ENCODE measurements at places on chromosomes 4 and X.

DNA sequence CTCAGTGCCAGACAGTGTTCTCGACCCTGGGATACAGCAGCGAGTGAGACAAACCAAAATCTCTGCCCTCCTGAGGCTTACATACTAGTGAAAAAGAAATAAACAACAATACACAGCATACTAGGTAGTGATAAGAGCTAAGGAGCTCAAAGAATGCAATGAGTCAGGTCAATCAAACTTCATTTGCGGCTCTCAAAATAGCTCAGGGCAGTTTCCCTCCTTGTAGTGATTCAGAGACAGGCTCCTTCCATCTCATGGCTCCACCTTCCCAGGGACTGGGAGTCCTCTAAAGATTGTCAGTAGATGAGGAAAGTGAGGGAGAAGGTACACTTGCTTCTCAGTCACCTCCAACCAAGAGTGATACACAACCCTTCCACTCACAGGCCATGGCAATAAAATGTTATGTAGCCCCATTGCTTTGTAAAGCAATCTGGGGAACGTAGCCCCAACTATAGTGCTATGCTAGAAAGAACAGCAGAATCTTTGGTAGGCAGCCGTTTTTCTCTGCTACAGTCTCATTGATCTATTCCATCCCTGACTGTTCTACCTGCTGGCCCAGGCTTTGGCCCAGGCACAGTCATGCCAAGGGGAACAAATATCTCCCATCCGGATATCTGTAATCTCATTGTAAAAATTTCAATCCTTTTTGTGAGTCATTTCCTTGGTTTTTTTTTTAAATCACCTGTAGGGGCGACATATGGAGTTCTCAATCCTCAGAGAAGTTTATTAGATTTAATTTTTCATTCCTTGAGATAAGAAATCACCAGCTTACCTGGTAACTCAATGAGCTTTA, 183.1 kb upstream of the S100G start:
- DNase-seq = no peak

DNA sequence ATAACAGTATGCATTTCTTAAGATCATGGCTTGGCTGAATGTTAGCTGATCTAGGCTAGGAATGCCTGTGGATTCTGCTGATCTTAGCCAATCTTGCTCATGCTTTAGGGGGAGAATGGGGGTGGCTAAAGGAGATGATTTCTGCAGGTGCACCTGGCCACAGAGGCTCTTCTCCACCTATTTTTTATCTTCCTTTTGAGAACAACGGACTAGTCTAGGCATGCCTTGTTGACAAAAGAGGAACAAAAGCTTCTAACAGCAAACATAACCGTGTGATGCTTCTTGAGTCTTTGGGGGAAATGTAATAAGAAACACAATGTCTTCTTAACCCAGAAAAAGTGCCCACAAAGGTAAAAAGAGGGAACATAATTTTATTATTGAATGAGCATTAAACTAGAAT, 743.5 kb downstream of the ARAP2 start:
- DNase-seq = no peak

GRCh38 chrX:27679281-27679680, 89.1 kb downstream of the DCAF8L2 start:
- DNase-seq = no peak

GRCh38 chr4:99947190-99947578, 766 bp upstream of the DNAJB14 start:
- DNase-seq = no peak

DNA sequence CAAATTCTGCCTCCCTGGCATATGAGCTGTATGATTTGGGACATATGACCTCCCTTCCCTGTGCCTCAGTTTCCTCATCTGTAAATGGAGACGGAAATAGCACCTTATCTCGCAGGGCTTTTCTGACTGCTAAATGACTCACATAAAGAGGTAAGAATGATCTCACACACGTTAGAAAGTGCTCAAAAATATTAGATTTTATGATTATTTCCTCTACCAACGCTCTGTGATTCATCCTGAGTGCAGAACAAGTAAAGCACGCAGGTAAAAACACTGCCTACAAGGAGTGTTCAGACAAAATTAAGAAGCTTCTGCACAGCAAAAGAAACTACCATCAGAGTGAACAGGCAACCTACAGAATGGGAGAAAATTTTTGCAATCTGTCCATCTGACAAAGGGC, 21.1 kb downstream of the ACSL1 start:
- no peak for DNase-seq

GRCh38 chr4:150779707-150780106, 197.8 kb downstream of the MAB21L2 start:
- DNase-seq = no peak

DNA sequence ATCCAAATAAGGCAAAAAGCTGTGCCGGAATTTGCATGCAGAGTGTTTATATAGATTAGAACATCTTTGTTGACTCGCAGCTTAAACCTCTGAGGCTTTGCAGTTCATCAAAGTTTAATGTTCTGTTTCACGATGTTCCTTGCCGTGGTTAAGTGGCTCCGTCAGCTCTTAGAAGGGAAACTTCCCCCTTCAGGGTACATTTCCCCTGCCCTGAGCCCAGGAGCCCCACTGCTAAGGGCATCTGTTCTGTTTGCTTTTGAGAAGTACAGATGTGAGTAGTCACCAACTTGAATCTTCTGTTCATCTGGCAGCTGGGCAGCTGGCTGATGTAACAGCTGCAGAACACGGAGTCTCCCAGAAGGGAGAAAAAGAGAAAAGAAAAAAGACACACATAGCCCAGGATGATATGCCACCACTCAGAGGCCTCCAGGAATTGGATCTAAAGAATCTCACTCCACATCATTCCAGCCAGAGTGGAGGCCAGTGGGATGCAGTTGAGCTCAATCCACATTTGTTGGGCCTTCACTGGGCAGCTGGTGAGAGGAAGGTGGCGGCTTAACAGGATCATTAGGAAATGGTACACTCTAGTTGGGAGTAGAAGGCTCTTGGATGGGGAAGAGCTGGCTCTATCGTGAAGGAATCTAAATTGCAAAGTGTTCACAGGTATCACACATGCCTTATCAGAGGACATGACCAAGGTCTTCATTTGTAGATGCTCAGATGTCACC, 178.7 kb upstream of the RBPJ start:
- no peak for DNase-seq

DNA sequence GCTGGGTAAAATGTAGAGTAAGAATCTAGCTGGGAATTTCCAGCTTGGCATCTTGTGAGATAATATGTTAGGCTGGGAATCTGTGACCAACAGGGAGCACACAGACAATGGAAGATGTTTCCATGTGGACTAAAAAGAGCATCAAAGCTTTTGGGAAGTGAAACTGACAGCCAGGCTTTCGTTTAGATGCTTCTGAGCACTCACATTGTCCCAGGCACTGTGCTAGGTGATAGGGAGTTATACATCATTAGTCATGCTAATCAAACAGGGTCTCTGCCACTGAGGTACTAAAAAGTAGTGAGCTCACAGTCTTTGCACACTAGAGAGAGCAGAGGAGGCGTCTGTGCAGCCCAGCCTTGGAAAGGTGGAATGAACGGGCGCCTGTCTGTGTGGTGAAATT, 101.9 kb upstream of the SCOC start:
- DNase-seq = no peak

DNA sequence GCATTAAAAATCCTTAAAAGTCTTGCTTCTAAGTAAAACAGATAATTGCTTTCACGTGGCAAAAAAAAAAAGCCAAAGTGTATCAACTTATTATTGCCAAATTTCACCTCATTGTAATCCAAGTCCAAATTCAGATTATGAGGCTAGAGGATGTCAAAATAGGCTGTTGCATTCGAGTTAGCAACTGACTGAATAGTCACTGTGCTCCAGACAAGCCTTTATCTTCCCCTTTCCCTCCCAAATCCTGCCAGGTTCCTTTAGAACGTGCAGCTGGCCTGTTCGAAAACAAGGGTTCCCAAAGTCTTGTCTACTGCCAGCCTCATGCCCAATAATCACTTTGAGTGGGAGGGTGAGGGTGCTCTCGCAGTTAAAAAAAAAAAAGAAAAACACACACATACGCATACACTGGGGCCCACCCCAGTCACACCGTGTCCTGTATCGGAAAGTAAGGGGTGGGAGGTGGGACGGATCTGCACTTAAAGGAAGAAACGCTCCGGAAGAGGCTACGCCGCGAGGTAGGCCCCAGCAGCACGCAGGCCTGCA, 603 bp downstream of the MAD2L1 start:
- DNase-seq = no peak

DNA sequence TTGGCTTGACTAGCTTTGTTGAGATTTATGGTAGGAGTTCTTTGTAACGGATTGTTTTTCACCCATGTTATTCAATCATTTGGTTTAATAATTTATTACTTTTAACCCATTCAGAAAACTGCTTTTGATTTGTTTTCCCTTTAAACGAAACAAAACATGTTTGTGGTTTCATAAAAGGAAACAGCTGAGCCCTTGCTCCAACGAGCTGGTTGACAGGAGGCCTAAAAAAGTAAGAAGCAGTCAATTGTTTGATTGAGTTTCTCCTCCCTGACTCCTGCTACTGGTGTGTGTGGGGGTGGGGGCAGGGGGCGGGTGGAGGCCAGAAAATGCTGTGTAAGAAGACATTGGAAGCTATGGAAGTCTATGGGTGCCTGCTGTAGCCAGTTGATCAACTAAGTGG, 102.8 kb downstream of the CHRDL1 start:
- no peak for DNase-seq

DNA sequence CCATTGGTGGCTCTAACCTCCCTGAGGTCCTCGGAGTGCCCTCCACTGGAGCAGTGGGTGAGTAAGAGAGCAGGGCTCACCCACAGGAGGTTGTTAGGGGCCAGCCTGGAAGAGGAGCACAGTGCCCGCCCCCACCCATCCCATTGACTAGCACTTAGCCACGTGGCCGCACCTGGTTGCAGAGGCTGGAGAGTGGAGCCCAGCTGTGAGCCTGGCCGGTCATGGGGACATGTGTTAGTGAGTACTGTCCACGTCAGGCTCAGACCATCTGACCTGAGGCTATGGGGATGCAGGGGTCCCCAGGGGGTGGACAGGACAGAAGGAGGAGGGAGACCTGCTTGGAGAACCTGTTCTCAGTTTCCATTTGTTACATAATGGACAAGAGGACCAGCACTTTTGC, 1.4 kb upstream of the MAN2B2 start:
- no peak for DNase-seq

- DNase-seq = no peak
These were observed 49.3 kb upstream of the EOLA2 start for GRCh38 chrX:149987613-149988012.

- DNase-seq = no peak
These were observed 15.7 kb downstream of the STBD1 start for GRCh38 chr4:76322236-76322635.

- no peak for DNase-seq
These were observed 64.1 kb upstream of the SCOC start for GRCh38 chr4:140309124-140309870.

DNA sequence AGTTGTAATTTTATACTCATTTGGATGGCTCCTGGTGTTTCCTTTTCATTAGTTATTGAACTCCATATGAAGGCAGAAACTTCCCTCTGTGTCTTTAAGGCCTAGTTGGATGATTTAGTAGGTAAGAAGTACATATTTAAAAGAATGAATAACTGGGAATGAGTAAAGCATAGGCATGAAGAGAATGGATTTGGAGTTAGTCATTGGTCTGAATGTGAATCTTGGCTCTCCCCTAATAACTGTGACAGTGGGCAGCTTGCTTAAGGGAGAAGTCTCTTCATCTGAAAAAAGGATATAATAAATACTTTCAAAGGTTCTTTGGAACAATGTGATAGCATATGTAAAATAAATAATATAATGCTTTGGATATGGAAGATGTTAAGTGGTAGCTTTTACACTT, 13.2 kb downstream of the SNX25 start:
- no peak for DNase-seq

DNA sequence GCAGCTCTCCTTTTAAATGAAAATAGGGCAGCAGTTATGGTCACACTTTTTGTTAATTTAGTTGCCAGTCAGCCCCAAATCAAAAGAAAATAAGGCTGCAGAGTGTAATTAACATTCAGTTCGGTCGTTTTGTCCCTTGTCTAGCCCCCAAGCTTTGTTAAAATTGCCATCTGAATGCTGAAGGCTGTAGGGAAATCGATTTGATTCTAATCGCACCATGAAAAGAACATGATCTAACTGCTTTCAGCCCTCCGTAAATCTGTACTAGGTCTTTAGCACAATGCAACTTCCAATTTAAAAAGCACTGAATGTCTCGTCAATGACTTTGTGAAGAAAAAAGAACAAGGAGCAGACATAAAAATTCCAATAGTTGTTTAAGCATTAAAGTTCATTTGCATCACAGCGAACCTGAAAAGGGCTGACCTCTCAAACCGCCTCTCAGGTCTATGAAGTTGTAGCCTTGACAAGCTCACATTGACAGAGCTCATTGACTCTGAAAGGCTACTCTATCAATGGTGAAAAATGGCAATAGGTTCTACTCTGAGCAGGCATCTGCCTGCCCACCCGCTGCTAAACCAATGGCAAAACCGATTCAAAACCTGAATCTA, 48.9 kb downstream of the CHIC2 start:
- DNase-seq = no peak

- DNase-seq = no peak
These were observed 68.2 kb downstream of the NELFA start for GRCh38 chr4:1940566-1940965.

DNA sequence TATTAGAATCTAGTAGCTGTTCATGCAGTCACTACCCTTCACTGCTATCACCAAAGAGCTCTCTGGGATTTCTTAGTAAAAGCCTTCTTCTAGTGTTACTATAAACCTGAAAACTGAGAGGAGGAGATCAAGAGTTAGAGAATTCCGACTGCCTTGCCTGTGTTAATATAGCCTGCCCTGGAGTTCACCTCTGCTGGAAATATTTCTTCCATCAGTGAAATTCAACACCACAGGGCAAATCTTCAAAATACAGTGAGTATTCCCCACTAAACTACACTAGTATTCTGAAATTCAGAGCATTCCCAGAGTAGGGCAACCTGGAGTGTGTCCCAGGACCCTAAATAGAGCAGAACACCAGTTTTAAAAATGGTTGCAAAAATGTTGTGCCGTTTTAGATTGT, 301.1 kb downstream of the ARHGAP24 start:
- DNase-seq = no peak

DNA sequence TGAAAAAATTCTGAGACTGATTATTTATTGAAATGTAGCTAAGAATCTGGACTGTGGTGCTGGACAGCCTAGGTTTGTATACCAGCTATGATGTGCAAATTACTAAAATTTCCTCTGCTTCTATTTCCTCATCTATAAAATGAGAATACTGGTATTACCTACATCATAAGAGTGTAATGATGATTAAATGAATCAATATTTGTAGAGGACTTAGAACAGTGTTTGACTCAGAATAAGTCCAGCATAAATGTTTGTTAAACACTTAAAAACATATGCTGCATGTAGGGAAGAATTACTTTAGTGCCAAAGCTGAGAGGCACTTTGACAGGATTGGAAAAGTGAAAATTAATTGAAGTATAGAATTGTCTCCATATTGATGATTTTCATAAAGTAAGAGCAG, 55.3 kb upstream of the TMPRSS11F start:
- DNase-seq = no peak

DNA sequence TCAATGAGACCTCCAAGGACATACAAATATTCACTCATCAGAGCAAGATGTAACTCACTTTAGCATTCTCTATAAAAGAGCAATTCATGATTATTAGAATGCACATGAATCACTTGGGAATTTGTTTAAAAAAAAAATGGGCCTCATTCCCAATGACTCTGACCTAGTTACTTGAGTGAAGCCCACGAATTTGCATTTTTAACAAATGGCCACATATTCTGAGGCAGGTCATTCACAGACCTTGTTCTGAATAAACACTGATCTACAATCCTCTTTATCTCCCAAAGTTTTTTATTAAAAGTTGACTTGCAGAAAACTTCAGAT, 255.1 kb upstream of the VEGFC start:
- no peak for DNase-seq

GRCh38 chr4:74675673-74676279, 118.5 kb downstream of the BTC start:
- DNase-seq = no peak

Data from vagina (tissue), 2 donors.